Fibroblast of the aortic adventitia (primary cell): ENCODE measurements at places on chromosomes 1 and 21.

- no peak for DNase-seq
Measured at GRCh38 chr21:25834381-25834780, 99.6 kb downstream of the GABPA start.

- DNase-seq, result peak; percentile 47
Measured at GRCh38 chr21:32448803-32449594, 36.5 kb downstream of the EVA1C start.

DNA sequence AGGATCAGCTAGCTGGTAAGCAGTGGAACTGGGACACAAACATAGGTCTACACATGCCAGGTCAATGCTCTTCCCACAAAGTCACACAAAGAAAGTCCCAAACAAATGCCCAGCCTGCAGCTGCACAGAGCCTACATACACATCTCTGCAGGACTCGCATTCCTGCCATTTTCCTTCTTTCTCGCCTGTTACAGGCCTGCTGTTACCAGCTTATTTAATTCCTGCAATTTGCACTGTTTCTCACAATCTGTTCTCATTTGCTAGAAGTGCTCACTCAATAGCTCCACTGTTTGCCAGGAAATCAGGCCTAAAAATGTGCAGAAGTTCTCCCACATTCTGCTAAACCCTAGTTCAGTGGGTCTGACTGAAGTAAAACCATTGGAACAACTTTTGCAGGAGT lies 362.6 kb upstream of the C1orf87 start:
- DNase-seq, result no peak

DNA sequence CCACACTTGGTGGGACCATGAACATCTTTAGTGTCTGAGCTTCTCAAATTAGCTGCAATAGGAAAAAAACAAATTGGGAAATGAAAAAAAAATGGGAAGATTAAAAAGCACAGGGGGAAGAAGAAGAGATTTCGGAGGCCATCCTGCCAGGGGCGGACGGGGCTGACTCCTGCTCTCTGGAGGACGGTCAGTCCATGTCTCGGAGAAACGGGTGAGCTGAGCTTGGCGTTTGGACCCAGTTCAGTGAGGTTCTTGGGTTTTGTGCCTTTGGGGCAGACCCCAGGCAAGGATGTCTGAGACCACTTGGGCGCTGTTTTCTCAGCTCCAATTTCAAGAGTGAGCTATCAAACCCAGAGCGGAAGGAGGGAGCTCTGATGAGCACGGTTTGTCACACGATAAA lies 123.9 kb downstream of the PRDM2 start:
- no peak for DNase-seq

GRCh38 chr1:19596714-19597495 lies 47.2 kb upstream of the NBL1 start:
- peak; percentile 98 for DNase-seq

DNA sequence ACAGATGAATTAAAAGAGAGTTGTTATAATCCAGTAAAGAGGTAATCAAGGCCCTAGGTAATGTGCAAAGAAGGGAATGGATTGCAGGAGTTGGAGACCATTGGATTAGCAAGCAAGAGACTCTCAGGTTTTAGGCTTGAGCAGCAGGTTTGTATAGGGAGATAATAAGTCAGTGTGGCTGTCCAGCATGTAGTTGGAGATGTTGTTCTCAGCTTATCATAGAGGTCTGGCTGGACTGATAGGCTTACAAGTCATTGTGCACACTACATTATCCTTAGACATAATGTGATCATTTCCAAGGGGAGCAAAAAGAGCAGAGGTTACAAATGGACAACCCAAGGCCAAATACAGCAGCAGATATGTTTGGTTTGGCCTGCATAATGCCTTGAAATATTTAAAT lies 45.9 kb upstream of the SAMD13 start:
- no peak for DNase-seq

DNA sequence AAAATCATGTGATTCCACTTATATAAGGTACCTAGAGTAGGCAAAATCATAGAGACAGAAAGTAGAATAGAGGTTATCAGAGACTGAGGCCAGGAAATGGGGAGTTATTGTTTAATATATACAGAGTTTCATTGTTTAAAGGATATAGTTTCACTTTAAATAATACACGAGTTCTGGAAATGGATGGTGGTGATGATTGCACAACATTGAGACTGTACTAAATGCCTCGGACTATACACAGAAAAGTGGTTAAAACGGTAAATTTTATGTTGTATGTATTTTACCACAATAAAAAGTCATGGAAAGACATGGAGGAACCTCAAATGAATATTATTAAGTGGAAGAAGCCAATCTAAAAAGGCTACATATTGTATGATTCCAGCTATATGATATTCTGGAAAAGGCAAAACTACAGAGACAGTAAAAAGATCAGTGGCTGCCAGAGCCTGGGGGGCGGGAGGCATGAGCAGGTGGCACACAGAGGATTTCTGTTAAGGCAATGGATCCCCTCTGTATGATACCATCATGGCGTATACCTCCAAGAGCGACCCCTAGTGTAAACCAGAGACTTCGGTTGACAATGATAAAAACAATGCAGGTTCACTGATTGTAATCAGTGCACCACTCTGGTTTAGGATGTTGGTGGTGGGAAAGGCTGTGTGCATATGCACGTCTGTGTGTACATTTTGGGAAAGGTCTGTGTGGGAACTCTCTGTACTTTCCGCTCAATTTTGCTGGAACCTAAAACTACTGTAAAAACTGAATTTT lies 7.5 kb downstream of the C1orf198 start:
- DNase-seq, result no peak

DNA sequence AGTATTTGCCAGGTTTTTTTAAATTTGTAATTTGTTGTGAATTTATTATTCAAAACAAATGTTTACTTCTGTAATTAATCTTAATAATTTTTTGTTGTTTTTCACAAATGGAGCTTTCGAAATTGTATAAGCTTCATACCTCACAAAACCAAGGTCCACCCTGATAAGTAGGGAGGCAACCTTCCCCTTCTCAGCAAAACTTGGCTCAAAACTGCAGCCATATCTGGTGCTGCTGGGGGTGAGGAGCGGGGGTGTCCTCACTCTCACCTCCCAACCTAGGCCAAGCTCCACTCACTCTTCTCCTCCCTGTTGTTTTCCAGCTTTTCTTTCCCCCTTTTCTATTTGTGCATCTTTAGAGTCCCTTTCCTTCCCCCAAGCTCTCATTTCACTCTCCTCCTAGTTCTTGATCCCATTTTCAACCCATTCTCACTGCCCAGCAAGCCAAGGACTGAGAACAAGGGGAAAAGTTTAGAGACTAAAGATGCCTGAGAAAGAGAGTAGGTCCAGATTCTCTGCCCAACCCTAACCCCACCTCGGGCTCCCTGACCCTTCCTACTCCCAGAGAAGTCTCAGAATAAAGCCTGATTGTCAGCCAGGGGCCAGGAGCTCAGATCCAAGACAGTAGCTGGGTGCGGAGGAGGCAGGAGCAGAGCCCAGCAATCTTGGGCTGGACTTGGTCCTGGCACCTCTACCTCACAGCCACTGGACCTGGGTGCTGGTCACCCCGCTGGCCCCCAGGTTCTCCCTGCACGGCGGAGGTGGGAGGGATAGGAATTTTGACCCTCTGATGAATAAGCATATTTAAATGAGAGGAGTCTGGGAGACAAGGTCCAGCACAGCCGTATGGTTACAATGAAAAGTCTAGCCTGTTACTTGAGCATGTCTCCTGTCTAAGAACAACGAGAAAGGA lies 8.3 kb upstream of the CFAP45 start:
- DNase-seq, result no peak

- no peak for DNase-seq
Measured at GRCh38 chr1:230915078-230915477, 46.8 kb upstream of the C1orf198 start.

GRCh38 chr1:162327144-162327787 lies 49.4 kb downstream of the SPATA46 start:
- no peak for DNase-seq

DNA sequence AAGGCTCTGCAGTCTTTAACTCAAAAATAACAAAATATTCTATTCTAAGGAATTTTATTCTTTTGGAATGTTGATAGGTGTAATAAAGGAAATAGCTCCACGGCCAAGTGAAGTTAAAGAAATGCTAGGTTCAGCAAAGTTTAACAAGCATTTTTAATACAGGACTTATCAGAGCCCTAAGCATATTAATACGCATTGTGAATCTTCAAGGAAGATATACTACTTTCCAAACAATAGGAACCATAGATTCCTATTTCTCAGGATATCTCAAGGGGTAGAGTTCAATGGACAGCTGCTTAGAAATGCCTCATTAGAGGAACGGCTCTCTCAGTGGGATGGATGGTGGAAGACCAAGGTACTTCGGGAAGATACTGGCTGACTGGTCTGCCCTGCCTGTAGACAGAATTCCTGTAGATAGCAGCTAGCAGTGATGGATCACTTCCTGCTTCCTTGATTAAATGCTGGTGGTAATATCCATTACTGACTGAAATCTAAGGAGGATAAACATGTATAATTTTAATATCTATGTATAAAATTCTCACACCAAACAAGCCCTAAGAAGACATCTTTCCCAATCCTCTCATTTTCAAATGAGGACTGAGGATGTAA lies 8.1 kb upstream of the LRRC8C start:
- DNase-seq, result no peak

- no peak for DNase-seq
Measured at GRCh38 chr1:2875707-2876561, 74.4 kb upstream of the TTC34 start.

DNA sequence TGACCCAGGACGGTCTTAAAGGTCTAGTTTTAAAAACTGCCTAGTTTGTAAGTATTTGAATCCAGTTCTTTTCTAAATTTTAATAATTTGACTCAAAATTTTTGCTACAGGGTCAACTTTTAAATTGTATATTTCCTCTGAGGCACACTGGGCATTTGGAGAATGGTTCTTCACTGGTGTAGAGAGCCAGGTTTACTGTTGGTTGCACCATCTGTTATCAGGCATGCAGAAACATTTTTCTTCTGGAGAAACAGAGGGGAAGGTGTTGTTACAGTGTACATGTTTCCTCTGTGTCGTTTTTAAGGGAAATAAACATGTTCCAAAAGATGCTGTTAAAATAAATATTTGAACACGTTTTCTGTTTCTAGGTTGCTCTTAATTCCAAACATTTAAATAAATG lies 39.0 kb upstream of the RWDD3 start:
- DNase-seq, result no peak

DNA sequence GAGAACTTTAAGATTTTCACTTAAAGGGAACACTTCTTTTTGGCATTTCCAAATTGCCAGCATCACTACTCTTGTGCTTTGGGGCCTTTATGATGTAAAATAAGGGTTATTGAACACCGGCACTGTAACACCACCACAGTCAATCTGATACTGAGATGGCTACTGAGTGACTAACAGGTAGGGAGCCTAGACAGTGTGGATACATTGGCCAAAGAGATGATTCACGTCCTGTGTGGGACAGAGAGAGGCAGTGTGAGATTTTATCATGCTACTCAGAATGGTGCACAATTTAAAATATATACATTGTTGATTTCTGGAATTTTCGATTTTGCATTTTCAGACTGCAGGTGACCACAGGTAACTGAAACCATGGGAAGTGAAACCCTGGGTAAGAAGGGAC lies 261.6 kb downstream of the SPATA17 start:
- DNase-seq, result no peak

GRCh38 chr21:32584472-32584871 lies 851 bp downstream of the TCP10L start:
- DNase-seq, result no peak

DNA sequence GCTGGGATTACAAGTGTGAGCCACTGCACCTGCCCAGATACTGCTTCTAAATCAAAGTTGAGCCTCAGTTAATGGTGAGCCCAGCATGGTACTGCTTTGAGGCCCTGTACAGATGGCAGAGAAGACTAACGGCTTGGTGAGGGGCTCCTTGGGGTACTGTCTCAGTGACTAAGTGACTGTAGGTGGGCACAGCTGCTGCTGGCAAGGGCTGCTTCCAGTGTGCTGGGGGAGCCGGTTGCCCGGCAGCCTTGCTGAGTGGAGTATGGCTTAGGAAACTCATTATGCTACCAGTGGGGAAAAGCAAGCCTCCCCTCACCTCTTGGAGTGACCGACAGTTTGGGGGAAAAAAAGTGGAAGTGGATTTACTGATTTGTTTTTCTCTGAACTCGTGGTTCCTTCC lies 23.6 kb upstream of the ARHGEF10L start:
- DNase-seq, result no peak

GRCh38 chr1:92853299-92853698 lies 21.5 kb downstream of the RPL5 start:
- DNase-seq, result no peak

DNA sequence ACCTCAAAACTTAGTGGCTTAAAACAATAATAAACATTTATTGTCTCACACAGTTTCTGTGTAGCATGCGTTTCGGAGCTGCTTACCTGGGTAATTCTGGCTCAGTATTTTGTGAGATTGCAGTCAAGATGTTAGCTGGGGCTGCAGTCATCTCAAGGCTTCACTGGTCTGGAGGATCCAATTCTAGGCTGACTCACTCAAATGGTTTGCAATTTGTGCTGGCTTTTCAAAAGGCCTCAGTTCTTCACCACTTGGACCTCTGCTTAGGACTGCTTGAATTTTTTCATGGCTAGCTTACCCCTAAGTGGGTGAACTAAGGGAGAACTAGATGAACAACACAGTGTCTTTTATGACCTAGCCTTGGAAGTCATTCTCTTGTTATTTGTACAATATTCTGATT lies 21.0 kb downstream of the XPR1 start:
- DNase-seq, result peak; percentile 18

GRCh38 chr1:19616489-19616888 lies 27.6 kb upstream of the NBL1 start:
- DNase-seq, result peak; percentile 64

- DNase-seq, result no peak
Measured at GRCh38 chr1:76257823-76258222, 183.3 kb downstream of the ST6GALNAC3 start.

- DNase-seq, result no peak
Measured at GRCh38 chr1:218336328-218336727, 8.8 kb upstream of the TGFB2 start.

DNA sequence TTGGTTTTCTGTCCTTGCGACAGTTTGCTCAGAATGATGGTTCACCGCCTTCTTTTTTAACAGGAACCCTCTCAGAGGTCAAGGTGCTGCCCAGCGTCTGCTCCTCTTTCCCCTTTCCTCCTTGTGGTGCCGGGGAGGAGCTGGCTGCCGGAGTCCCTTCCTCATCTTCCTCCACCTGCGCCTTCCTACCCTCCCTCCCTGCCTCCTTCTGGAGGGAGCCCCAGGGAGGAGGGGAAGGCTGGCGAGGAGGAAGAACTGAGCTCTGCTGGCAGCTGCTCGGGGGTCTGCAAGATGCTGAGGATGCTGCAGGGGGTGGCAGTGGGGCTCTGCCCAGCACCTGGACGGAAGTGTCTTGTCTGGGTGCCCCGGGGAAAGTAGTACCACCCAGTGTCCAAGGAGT lies 31.2 kb downstream of the BACE2 start:
- DNase-seq, result no peak

- DNase-seq, result no peak
Measured at GRCh38 chr1:217919683-217920388, 288.7 kb downstream of the SPATA17 start.

GRCh38 chr1:174794861-174795260 lies 204.9 kb upstream of the CACYBP start:
- DNase-seq, result no peak
